ENCODE measurements at places on chromosomes 13 and 19.

- DNase-seq, result no peak
These were observed 5.6 kb upstream of the TEX29 start for GRCh38 chr13:111314852-111315251.

GRCh38 chr13:99984461-99985240, 3.1 kb downstream of the ZIC2 start:
- DNase-seq, result no peak

- no peak for DNase-seq
These were observed 10.5 kb downstream of the CDADC1 start for GRCh38 chr13:49258089-49258796.

GRCh38 chr19:51701468-51702100, 8.5 kb downstream of the SPACA6 start:
- DNase-seq, result no peak

GRCh38 chr13:34748596-34748995, 193.5 kb upstream of the NBEA start:
- no peak for DNase-seq

- DNase-seq, result no peak
These were observed 994.3 kb downstream of the PCDH17 start for GRCh38 chr13:58625703-58626389.

DNA sequence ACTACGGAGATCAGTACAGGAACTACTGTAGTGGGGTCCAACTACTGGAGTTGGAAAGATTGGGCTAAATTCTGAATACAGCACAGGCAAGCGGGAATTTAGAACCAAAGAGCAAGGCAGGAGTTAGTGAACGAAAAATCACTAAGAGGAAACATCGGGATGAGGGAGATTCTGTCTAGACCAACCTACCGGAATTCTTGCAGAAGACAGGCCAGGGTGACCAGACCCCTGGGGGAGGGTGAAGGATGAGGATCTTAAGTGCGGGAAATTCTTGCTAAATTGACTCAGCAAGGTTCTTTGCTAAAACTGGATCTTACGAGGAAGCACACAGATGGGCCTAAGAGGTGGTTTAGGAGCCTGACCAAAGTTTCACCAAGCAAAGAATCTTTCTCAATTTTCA, 13.2 kb upstream of the PSPC1 start:
- DNase-seq, result no peak

DNA sequence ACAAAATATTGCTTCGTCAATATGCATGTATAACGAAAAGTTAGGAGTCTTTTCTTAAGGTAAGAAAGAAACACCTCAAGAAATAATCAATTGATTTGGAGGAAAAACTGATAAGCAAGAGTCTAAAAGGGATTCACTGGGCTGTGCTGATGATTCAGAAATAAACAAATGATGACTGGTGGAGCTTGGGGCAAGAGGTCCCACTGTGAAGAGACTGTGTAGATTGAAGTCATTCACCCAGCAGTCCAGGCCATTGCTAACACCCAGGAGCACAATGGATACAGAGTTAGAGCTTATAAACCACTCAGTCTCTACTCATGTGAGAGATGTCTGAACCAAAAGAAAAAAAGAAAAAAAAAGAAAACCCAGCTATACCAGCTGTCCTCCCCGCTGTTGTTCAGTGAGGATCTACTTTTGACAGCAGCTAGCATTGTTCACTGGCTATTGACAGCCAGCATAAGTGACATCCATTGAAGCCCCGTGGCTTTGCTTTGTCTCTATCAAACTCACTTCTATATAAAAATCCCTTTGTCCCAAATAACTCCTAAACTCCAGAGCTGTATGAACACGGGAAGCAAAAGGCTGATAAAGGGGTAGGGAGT, 255.5 kb downstream of the KCTD12 start:
- DNase-seq, result no peak

- no peak for DNase-seq
These were observed 18.7 kb downstream of the LSM4 start for GRCh38 chr19:18304208-18304457.

DNA sequence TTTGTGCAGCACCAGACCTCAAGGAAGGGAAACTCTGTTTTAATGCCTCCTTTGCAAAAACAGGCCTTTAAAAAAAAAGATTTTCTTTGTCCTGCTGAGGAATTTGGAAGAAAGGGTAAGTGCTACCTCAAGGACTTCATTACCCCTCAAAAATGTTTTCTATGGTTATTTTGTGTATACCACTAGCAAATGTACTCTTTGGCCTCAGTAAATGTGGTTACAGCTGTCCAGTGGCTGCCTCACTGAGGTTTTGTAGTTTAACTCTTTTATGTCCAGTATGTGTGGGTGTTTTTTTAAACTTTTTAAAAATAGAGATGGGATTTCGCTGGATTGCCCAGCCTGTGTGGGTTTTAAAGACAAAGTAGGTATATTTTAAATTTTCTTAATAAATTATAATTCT, 42.2 kb upstream of the TSC22D1 start:
- no peak for DNase-seq

GRCh38 chr13:30074431-30074830, 224.0 kb upstream of the UBL3 start:
- DNase-seq, result no peak

GRCh38 chr19:6272411-6272791, 7.4 kb downstream of the MLLT1 start:
- DNase-seq, result no peak

- DNase-seq, result no peak
These were observed 25.2 kb upstream of the HIF3A start for GRCh38 chr19:46271481-46272197.

- DNase-seq, result no peak
These were observed 11.9 kb downstream of the KLC3 start for GRCh38 chr19:45352471-45352870.

GRCh38 chr13:112069061-112069844, 2.3 kb downstream of the SOX1 start:
- no peak for DNase-seq

DNA sequence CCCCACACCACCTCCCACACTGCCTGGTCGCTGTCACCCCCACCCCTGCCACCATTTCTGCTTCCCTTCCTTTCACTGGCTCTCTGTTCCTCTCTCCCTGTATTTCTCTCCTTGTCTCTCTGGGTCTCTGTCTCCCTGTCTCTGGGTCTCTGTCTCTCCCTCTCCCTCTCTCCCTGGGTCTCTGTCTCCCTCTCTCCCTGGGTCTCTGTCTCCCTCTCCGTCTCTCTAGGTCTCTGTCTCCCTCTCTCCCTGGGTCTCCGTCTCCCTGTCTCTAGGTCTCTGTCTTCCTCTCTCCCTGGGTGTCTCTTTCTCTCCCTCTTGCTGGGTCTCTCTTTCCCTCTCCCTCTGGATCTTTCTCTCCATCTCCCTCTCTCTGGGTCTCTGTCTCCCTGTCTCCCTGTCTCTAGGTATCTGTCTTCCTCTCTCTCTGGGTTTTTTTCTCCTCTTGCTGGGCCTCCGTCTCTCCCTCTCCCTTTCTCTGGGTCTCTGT, 21.6 kb downstream of the KLHL26 start:
- no peak for DNase-seq

GRCh38 chr19:49017041-49017665, at the start of gene LHB:
LHB (minus strand) TSS chr19:49017091; CDS start chr19:49017081, 10 bp downstream.
- DNase-seq, result no peak

- DNase-seq, result no peak
These were observed 45.7 kb upstream of the RNF113B start for GRCh38 chr13:98222816-98223215.

DNA sequence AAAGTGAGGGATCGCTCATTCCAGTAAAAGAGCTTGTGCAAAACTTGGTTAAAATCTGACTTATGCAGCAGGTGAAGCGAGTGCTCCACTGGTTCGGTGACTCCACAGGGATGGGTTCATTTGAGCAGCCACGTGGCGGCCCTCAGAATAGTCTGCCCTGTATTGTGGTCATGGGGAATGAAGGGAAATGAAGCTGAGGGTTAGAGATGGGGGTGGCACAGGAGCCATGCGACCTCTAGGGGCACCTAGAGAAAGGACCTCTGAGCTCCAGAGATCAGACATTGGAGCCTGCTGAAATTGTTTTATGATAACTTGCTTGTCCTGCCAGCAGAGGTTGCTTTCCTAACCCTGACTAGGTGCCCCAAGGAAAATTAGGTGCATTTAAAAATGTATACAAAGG, 26.6 kb downstream of the CBY2 start:
- peak; percentile 65 for DNase-seq

DNA sequence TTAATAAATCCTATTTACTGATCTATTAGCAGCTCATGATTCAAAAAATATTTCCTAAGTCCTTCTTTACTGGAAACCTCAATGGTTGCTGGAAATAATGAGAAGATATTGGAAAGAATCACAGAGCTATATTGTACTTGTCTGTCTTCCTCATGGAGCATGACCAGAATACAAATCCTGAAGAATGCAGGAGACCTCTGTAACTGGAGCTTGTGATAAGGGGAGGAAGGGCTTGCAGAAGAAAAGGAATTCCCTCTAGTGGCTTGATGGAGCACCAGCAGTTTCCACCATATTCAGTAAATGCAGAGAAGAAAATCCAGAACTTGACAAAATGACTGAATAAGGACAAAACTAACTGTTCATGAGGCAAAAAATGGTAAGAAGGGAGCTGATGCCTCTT, 1333.1 kb downstream of the EFNB2 start:
- DNase-seq, result peak; percentile 24

GRCh38 chr19:13241231-13242104, 91.3 kb downstream of the IER2 start:
- peak; percentile 52 for DNase-seq

DNA sequence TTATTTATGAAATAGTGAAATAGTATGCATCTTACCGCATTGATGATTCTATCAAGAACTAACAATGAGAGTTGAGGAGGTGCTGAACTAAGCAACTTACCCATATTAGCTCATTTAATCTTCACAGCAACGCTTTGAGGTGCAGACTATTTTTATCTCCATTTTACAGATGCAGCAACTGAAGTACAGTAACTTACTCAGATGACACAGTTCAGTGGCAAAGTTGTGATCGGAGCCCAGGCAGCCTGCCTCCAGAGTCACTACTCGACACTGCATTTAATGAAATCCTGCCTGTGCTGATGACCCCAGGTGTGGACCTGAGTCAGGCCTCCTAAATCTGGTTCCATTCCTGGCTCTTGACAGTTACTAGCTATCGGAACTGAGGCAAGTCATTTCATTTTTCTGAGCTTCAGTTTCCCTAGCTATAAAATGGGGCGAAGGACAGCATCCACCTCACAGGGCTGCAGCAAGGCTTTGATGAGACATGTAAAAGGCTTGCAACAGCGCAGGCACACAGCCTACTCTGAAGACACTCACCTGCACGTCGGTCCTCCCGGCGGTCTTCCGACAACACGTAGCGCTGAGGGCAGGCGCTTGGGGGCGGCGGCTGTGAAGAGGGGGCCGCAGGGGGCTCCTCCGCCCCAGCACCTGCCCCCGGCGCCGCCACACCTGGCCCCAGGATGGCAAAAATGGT, 1.5 kb downstream of the MYPOP start:
- DNase-seq, result peak; percentile 40

DNA sequence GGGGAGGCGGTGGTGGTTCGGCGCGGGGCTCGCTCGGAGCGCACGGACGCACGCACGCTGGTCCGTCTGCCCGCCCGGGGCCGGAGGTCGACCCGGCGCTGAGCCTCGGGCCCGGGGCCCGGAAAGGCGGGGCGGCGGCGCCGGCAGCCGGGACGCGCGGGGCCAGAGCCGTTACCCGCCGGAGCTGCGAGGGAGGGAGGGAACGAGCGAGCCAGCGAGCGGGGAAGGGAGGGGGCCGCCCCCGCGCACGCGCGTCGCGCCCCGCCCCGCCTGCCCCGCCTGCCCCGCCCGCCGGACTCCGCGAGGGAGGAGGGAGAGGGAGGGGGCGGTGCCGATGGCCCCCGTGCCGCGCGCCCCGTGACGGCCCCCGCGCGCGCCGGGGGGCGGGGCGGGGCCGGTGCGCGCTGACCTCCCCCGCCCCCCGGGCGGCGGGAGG, 15.0 kb downstream of the CIC start:
- DNase-seq, result peak; percentile 78

GRCh38 chr13:97727991-97728390, 225.5 kb upstream of the IPO5 start:
- DNase-seq, result no peak

DNA sequence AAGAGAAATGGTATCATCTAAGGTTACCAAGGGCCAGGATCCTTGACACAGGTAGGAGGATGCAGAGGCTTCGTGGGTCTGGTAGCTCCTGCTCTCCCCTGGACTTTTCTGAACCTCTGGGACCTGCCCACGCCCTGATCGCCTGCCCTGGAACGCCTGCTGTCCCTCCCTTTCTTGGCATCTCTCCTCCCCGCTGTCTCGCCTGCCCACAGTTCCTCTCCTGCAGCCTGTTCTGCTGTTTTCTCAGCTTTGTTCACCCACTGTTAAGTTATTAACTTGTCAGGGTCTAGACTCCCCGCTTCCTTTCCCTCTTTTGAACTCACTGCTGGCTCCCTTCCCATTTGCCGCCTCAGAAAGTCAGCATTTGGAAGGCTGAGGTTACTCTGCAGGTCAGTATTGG, 19.8 kb downstream of the SERP2 start:
- DNase-seq, result no peak

DNA sequence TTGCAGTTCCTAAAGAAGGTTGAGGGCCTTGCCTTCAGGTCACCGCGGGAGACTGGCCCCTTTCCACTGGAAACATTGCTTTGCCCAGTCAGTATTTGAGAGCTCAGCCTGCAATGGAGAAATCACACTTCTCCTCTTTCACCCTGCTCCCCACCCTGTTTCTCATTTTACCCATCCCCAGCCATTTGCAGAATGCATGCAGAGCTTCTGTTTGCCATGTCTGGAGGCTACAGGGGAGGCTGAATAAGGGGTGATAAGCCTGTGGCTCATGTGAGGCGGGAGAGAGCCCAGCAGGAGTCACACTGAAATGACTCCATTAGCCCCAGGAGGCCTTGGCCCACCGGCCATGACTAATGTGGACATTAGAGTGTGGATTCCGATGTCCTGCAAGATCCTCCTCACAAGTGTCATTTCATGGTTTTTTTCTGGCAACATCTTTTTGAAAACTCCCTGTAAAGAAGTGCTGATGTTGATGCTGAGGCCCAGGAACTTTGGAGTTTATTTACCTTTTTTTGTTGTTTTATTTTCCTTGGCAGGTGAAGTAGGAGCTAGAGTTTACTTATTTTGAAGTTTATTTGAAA, 6.3 kb downstream of the SPINT2 start:
- no peak for DNase-seq

DNA sequence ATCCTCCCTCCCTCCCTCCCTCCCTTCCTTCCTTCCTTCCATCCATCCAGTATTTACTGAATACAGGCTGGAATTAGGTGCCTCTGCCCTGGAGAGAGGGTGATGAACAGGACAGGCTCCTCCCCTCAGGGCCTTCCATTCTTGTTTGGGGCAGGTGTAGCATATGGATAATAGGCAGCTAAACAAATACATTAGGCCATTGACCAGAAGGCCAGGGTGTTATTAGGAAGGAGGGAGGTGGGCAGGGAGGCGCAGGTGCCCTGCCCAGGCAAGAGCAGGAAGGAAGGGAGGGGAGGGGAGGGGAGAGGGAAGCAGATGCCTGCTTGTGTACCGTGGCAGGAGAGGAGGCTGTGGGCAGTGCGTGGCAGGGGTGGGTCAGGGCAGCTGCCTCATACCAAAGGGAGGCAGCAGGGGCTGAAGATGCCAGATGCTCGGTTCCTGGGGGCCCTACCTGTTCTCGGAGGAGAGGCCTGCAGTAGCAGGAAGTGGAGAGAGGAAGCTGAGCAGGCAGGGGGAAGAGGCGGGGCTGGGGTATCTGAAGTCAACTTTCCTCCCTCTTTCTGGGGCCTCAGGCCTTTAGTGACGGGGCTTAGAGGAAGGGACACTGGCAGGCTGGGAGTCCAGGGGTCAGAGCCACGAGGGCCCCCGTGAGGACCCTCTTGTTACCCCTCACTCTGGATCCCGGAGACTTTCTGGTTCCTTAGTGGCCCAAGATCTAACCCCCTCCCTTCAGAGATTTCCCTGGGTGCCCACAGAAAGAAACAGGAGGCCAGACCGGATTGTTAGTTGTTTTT, at the start of gene RINL:
Gene RINL, minus strand, starts transcription at position 495 of the 794 bp plus-strand sequence. CDS start 1,533 bp downstream, outside the sequence.
- peak; percentile 73 for DNase-seq

All from NAMALWA (cell line).